ENCODE measurements at places on chromosomes 16 and 17.

DNA sequence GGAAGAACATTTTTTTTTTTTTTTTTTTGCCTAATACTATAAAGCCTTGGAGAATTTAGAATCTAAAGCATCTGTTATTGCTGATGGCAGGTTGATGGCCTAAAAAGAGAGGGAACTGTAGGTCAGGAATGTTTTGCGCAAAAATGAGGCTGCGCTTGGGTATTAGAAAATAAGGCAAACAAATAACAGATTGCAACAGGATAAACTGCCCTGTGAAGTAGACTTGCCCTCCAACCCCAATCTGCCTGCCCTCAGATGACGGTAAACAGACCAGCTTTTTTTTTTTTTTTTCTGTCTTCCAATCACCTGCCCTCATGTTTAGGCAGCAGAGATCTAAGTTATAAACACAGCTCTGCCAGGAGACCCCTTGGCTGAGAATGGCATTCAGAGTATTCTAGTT, 3.8 kb upstream of the DHX8 start:
- DNase-seq, result no peak

DNA sequence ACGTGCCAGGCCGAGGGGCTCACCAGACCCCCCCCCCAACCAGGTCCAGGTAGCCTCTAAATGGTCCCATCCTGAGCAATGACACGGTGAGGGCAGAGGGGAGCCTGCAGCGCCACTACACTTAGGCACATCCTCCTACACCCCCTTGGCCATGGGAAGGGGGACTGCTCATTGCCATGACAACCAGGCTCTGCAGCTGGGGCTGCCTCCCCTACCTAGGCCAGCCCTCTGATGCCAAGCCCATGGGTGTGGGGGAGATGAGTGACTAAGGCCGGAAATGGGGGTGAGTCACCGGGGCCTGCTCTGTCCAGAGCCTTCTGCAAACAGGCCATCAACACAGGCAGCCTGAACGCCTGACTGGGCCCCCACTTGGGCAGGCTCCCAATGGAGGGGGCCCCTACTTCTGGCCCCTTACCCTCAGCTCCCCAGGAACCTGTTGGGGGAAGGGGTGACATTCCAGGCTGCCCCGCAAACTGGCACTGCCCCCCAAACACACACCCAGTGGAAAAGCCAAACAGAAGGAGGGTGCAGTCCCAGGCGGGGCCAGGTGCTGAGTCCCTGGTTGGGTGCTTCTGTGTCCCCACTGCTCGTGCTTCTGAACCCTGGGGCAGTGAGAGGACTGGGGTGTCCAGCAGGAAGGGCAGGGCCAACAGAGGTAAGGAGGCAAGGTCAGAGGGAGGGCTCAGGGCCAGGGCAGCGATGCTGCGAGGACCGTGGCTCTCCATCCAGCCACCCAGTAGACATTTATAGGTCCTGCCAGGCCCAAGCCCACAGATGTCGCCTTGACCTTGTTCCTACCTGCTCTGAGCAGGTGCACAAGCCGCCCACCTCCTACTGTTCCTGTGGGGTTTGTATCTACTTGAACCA, 8.2 kb downstream of the PLCD3 start:
- no peak for DNase-seq

GRCh38 chr16:4994719-4995434, 36.7 kb downstream of the SEC14L5 start:
- no peak for DNase-seq

- no peak for DNase-seq
Observed at GRCh38 chr16:17607609-17608008, 136.8 kb upstream of the XYLT1 start.

DNA sequence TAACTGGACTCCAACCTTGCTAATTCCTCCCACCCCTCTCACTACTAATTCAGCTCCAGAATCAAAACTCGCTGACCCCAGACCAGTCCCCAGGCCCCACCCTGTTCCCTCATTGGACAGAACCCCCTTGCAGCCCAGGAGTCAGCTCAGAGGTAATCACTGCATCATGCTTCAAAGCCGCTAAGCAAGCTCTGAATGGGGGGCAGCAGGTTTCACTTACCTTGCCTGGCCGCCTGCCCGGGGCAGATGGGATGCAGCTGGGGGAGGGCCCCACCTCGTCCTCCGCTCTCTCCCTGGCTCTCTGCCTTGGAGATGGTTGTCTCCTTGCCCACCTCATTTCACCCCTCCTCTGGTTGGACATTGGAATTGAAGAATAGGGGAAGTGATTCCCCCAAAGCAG, 4.8 kb upstream of the NGFR start:
- DNase-seq, result no peak

DNA sequence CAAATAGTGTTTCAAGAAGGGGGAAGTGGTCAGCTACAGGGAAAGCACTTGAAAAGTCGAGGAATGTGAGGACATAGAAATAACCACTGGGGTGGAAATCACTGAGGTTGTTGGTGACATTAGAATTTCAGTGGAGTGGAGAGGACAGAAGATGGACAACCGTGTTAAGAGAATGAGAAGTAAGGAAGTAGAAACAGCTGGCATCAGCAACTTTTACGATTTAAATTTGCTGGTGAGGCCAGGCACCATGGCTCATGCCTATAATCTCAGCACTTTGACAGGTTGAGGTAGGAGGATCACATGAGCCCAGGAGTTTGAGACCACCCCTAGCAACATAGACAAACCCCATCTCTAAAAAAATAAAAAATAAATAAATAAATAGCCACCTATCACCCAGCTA, 83.2 kb upstream of the PSMD7 start:
- no peak for DNase-seq

- no peak for DNase-seq
Observed at GRCh38 chr17:81076141-81076679, 41.3 kb downstream of the BAIAP2 start.

DNA sequence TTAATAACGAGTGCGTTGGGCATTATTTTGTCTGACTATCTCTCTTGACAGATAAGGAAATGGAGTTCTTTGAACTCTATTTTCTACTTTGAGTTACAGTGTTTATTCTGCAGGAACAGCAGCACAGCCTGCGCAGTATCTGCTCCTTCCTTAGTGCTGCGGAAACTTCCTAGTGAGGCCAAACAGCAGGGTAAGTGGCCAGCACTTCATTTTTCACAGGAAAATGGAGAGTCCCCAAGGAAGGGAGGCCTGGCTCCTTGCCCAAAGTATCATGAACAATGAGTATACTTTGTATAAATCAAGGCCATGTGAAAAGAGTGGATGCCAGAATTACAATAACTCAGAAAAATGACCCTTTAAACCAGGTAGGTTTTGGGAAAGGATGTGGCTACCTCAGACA, 140.6 kb downstream of the VPS53 start:
- no peak for DNase-seq
